ENCODE measurements at places on chromosomes 5 and 9. TPM values are rescaled to one million over a fixed set of nuclear protein-coding genes. Genes with fewer than 3 reads are reported as not detected.
A peak's percentile ranks its signal among the peaks of the same experiment; 100 is the strongest.

Gene C5
- 47.1 TPM for total RNA-seq

Gene TIMD4
- total RNA-seq, result not detected

DNA sequence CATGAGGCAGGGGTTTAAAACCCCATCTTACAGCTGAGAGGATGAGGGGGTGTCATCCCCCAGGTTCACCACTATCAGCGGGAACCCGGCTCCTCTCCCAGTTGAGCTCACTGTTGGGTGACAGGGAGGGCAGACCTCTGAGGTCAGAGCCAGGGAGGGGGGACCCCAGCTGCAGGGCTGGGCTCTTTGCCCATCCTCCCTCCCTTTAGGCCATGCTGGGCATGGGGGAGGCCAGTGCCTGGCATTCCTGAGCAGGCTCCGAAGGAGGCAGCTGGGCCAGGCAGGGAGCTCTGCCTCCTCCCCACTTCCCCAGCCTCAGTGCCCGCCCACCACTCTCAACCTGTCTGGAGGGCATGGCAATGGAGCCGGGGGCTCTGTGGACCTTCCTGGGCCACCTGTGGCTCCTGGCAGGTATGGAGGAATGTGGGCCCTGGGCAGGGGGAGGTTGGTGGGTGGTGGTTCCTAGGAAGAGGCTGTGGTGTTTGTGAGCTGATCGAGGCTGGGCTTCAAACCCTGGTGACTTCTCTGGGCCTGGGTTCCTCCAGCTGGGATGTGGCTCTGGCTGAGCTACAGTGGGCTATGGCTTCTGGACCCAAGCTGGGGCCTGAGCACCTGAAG lies 12.6 kb downstream of the CRB2 start:
- DNase-seq, result no peak
- H3K4me1 ChIP-seq, result peaks cover 4% of the 10 kb centered on the region
- H3K27ac ChIP-seq, result no peak overlapping the region
- peaks cover 9% of the 10 kb centered on the region for H3K36me3 ChIP-seq

DNA sequence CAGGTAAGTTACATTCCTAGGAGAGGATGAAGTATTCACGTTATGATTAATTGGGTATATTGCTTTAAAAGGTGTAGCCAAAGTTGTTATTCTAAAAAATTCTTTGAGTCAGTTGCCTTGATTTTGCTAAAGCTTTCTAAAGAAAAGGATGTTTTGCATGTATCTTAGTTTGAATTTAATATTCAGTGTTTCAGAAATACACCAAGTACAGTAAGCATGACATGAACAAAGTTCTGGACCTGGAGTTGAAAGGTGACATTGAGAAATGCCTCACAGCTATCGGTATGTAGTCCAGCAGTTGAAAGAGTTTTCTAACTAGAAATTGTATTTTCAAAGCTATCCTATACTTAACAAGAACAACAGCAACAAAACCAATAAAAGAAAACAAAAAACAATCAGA lies 14.2 kb downstream of the ANXA1 start:
- no peak overlapping the region for H3K27ac ChIP-seq
- H3K4me1 ChIP-seq, result peaks cover 3% of the 10 kb centered on the region
- no peak for DNase-seq
- H3K27me3 ChIP-seq, result peaks cover 79% of the 10 kb centered on the region

GRCh38 chr5:176844706-176845391 lies 34.5 kb downstream of the UNC5A start:
- peaks cover 30% of the 10 kb centered on the region for H3K27me3 ChIP-seq
- H3K4me3 ChIP-seq, result no peak overlapping the region
- no peaks in the 10 kb centered on the region for H3K36me3 ChIP-seq
- no peak for DNase-seq
- H3K4me1 ChIP-seq, result no peaks in the 10 kb centered on the region

DNA sequence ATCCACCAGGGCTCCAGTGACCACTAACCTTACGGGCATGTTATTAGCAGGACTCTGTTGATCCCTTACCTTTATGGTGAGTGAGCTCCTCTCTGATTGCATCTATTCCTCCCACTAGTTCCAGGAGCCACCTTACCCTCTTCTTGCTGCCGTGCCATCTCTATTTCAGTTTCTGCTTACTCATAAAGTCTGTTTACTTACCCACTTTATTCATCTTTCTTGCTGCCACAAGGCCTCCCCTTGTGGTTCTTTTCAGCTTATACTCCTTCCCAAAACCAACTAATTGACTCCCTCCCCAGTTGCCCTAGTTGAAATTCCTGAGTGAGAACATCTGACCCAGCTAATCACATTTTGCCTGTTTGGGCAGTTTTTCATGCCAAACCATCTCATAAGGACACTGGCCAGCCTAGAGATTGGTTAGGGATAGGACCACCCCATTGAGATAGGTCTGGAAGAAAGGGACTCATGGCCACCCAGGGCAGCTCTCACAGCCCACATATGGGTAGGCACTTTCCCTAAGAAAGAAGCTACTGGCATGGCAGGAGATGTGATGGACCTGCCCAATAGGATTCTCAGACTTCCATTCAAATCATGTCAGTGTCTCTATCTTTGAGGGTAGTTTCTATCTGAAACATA lies 412.7 kb downstream of the EFNA5 start:
- H3K4me3 ChIP-seq, result no peak overlapping the region
- no peak for DNase-seq
- peaks cover 2% of the 10 kb centered on the region for H3K36me3 ChIP-seq
- H3K27me3 ChIP-seq, result no peaks in the 10 kb centered on the region
- H3K4me1 ChIP-seq, result no peaks in the 10 kb centered on the region

Gene TMEM232
- 7.1 TPM for total RNA-seq

DNA sequence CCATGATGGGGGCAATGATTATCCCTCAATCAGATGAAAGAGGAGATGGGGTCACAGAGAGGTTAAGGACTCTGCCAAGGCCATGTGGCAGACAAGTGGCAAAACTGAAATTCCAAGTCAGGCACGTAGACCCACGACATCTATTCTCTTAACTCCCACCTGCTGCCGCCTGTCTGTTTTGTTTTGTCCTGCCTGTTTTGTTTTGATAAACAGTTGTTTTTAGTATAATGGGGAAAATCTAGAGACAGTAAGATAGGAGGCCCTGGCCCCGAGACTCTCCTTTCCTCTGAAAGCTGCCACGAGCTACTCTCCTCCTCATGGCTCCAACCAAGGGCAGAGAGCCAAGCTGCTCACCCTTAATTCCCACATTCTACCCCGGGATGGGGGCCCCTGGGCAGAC lies 4.9 kb downstream of the FSTL4 start:
- H3K27me3 ChIP-seq, result peaks cover 47% of the 10 kb centered on the region
- H3K4me1 ChIP-seq, result peaks cover 2% of the 10 kb centered on the region
- no peaks in the 10 kb centered on the region for H3K36me3 ChIP-seq
- H3K4me3 ChIP-seq, result no peak overlapping the region
- H3K27ac ChIP-seq, result no peak overlapping the region
- no peak for DNase-seq

DNA sequence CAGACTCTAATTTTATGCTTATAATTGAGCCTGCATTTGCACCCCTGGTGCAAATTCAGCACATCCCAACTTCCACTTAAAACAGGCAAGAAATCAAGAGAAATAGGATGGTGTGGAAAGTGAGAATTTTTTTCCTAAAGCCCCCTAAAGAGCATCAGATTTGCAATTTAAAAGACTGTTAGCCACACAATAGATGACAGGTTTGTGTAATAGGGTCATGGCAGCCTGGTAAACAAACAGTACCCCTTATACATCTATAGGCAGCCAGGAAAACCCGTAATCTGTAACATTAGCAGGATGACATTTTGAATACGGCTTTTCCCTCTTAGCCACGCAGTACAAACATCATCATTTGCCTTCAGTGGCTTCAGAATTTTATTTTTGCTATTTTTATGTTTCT lies 17.2 kb downstream of the EBF1 start:
- H3K27me3 ChIP-seq, result peaks cover 57% of the 10 kb centered on the region
- H3K4me1 ChIP-seq, result no peaks in the 10 kb centered on the region
- H3K36me3 ChIP-seq, result no peaks in the 10 kb centered on the region
- no peak overlapping the region for H3K27ac ChIP-seq
- DNase-seq, result no peak

Gene TXNDC8
- total RNA-seq, result not detected

- H3K27me3 ChIP-seq, result no peaks in the 10 kb centered on the region
- no peak for DNase-seq
- H3K36me3 ChIP-seq, result no peaks in the 10 kb centered on the region
- H3K4me3 ChIP-seq, result no peak overlapping the region
Measured at GRCh38 chr5:60077292-60077691, 183.8 kb upstream of the PDE4D start.

Gene PIP5K1B
- total RNA-seq, result 2.0 TPM

DNA sequence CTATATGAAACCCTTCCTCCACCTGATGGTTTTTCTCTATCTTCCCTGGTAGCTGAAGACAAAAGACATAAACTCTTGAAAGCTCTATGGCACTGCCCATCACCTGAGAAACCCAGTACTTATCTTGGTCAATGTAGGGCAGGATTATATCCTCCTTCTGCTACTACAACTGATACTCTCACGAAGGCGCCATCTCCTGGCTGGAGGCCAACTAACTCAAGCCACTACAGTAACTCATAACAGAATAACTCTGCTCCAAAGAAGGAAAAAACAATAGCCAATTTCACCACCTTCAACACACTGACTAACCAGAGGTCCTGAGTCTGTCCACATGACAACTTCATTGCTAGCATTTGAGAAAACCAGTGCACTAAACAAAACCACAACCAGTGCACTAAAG lies 409.2 kb downstream of the CETN3 start:
- DNase-seq, result no peak
- peaks cover 4% of the 10 kb centered on the region for H3K4me1 ChIP-seq
- H3K27me3 ChIP-seq, result no peaks in the 10 kb centered on the region
- no peak overlapping the region for H3K4me3 ChIP-seq
- no peak overlapping the region for H3K27ac ChIP-seq

GRCh38 chr5:89005990-89006389 lies 123.0 kb upstream of the MEF2C start:
- DNase-seq, result no peak
- H3K4me3 ChIP-seq, result no peak overlapping the region
- H3K4me1 ChIP-seq, result no peaks in the 10 kb centered on the region
- no peaks in the 10 kb centered on the region for H3K36me3 ChIP-seq

DNA sequence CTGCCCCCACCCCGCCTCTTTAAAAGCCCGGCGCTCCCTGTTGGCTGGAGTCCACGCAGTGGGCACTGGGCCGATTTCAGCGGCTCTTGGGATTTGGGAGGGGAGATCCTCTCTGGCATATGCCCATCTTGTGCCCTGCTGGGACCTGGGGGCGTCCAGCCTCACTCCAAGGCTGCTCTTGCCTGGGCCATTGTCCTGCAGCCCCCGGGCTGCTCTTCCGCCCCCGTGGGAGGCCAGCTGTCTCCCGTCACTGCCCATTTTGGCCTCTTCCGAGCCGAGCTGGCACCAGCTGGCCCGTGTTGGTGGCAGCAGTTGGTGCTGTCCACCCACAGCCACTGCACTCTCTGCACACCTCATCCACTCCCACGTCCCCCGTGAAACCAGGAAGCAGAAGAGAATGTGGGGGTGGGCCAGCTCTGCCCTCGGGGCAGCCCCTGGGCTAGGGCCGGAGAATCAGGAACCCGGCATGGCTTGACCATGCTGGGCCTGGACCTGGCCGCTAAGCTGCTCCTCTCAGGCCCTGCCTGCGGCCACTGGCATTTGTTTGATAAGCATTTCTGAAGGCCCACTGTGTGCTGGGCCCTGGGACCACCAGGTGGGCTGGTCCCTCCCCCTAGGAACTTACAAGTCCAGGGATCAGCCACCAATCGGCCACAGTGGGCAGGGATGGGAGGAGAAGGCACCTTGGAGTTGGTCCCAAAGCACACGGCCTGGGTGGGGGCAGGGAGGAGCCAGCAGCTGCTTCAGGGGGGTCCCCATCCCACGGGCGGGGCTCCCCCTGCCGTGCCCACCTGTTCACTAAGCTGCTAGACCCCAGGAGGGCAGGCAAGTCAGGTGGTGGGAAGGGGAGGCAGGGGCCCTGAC lies 2.2 kb downstream of the C8G start:
- H3K36me3 ChIP-seq, result no peaks in the 10 kb centered on the region
- no peak overlapping the region for H3K27ac ChIP-seq
- no peak overlapping the region for H3K4me3 ChIP-seq
- H3K4me1 ChIP-seq, result peaks cover 2% of the 10 kb centered on the region
- no peak for DNase-seq

DNA sequence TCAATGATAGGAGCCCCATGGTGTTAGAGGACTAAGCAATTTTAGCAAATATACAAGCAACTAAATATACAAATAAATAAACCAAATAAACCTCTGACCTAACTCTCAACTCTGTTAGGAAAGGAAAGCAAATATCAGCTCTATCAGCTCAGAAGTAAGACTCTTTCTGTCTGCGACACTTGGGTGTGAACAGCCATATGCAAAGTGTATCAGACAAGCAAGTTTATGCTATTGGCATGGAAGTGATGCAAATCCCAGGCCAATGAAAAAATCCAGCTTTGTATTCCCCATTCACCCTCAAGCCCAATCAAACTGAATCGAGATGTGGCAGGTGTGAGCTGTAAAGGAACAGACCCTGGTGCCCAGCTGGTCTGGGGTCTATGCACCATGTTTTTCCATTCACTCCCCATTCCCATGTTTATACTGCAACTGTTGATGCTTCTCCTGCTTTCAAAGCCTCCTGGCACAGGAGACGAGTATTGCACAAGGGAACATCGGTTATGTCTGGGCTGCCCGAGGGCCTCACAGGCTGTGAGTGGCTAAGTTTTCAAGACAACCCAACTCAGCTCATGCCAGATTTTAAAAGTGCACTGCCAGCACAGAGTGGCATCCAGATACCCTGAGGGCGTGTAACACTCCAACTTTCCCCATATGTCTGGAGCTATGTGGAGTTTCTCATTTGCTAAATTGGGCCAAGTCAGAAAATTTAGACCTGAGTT lies 73.1 kb downstream of the FEM1C start:
- no peak overlapping the region for H3K27ac ChIP-seq
- peaks cover 8% of the 10 kb centered on the region for H3K27me3 ChIP-seq
- H3K4me1 ChIP-seq, result peaks cover 2% of the 10 kb centered on the region
- no peak for DNase-seq
- H3K4me3 ChIP-seq, result no peak overlapping the region
- H3K36me3 ChIP-seq, result no peaks in the 10 kb centered on the region

Gene LCN10
- total RNA-seq, result not detected

GRCh38 chr5:4855036-4855435 lies 285.1 kb upstream of the ADAMTS16 start:
- no peak overlapping the region for H3K27ac ChIP-seq
- DNase-seq, result no peak
- peaks cover 8% of the 10 kb centered on the region for H3K27me3 ChIP-seq
- no peaks in the 10 kb centered on the region for H3K36me3 ChIP-seq
- H3K4me1 ChIP-seq, result no peaks in the 10 kb centered on the region

GRCh38 chr5:66170195-66170919 lies 26.3 kb downstream of the SREK1 start:
- no peaks in the 10 kb centered on the region for H3K27me3 ChIP-seq
- DNase-seq, result no peak
- H3K27ac ChIP-seq, result peak overlapping the region; percentile 67
- peaks cover 25% of the 10 kb centered on the region for H3K36me3 ChIP-seq

GRCh38 chr5:173331956-173332479 lies 3.8 kb upstream of the STC2 start:
- DNase-seq, result peak; percentile 56
- H3K4me1 ChIP-seq, result peaks cover 13% of the 10 kb centered on the region
- H3K4me3 ChIP-seq, result no peak overlapping the region
- peak overlapping the region; percentile 6 for H3K27ac ChIP-seq
- H3K36me3 ChIP-seq, result no peaks in the 10 kb centered on the region
- peaks cover 40% of the 10 kb centered on the region for H3K27me3 ChIP-seq

Data from progenitor cell of endocrine pancreas (in vitro differentiated cells).